ENCODE measurements at places on chromosomes 5 and 9. TPM values are rescaled to one million over a fixed set of nuclear protein-coding genes. Genes with fewer than 3 reads are reported as not detected.

- no peaks in the 10 kb centered on the region for H3K27me3 ChIP-seq
- H3K4me3 ChIP-seq: no peak overlapping the region
- no peak overlapping the region for H3K27ac ChIP-seq
- DNase-seq: peak; percentile 63
- H3K36me3 ChIP-seq: no peaks in the 10 kb centered on the region
Observed at GRCh38 chr5:91361055-91361701, 21.9 kb downstream of the ARRDC3 start.

DNA sequence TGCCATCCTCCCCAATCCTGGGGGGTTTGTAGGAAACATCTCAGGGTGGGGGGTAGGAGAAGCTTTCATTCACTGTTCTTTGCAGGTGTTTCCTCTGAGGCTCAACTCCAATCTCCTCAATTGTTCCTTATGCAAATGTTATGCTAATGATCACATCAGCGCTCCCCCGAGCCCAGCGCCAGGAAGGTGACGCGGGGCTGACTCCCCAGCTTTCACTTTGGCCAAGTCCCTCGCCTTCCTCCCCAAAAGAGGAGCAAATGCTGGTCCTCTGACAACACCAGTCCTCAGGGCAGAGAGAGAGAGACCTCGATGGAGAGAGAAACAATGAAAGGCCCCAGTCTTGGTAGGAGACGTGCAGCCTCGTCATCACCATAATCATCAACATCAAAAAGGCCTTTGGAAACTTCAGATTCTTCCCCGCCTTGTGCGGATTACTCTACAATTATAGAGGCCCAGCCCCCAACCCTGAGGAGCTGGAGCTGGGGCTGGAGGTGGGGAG is 39.1 kb downstream of the PCDH1 start:
- no peaks in the 10 kb centered on the region for H3K27me3 ChIP-seq
- peaks cover 42% of the 10 kb centered on the region for H3K4me1 ChIP-seq
- H3K4me3 ChIP-seq: no peak overlapping the region
- peak; percentile 20 for DNase-seq
- H3K36me3 ChIP-seq: no peaks in the 10 kb centered on the region

- H3K4me3 ChIP-seq: no peak overlapping the region
- no peaks in the 10 kb centered on the region for H3K36me3 ChIP-seq
- no peak for DNase-seq
- peaks cover 8% of the 10 kb centered on the region for H3K4me1 ChIP-seq
- no peaks in the 10 kb centered on the region for H3K27me3 ChIP-seq
- H3K27ac ChIP-seq: no peak overlapping the region
Observed at GRCh38 chr5:151869843-151870242, 54.8 kb downstream of the GLRA1 start.

GRCh38 chr5:145495741-145496140 is 339.4 kb downstream of the PRELID2 start:
- H3K27ac ChIP-seq: peak overlapping the region; percentile 18
- no peak overlapping the region for H3K4me3 ChIP-seq
- peak; percentile 91 for DNase-seq
- no peaks in the 10 kb centered on the region for H3K36me3 ChIP-seq

GRCh38 chr5:171149333-171149732 is 159.7 kb upstream of the TLX3 start:
- H3K36me3 ChIP-seq: no peaks in the 10 kb centered on the region
- H3K27ac ChIP-seq: no peak overlapping the region
- no peaks in the 10 kb centered on the region for H3K27me3 ChIP-seq
- H3K4me1 ChIP-seq: no peaks in the 10 kb centered on the region

- H3K4me3 ChIP-seq: no peak overlapping the region
- peaks cover 3% of the 10 kb centered on the region for H3K4me1 ChIP-seq
- H3K36me3 ChIP-seq: no peaks in the 10 kb centered on the region
- H3K27me3 ChIP-seq: no peaks in the 10 kb centered on the region
Observed at GRCh38 chr9:121210536-121210935, 8.9 kb upstream of the RAB14 start.

GRCh38 chr5:103881560-103881959 is 319.0 kb upstream of the NUDT12 start:
- H3K36me3 ChIP-seq: no peaks in the 10 kb centered on the region
- no peaks in the 10 kb centered on the region for H3K4me1 ChIP-seq
- no peak for DNase-seq
- no peak overlapping the region for H3K4me3 ChIP-seq
- H3K27ac ChIP-seq: no peak overlapping the region
- H3K27me3 ChIP-seq: no peaks in the 10 kb centered on the region

GRCh38 chr5:164335837-164336236 is 830.4 kb downstream of the MAT2B start:
- no peaks in the 10 kb centered on the region for H3K36me3 ChIP-seq
- peak overlapping the region; percentile 75 for H3K27ac ChIP-seq
- no peaks in the 10 kb centered on the region for H3K27me3 ChIP-seq
- H3K4me1 ChIP-seq: peaks cover 13% of the 10 kb centered on the region

- H3K36me3 ChIP-seq: no peaks in the 10 kb centered on the region
- no peak overlapping the region for H3K27ac ChIP-seq
Observed at GRCh38 chr9:114424126-114424525, 36.3 kb upstream of the AKNA start.

DNA sequence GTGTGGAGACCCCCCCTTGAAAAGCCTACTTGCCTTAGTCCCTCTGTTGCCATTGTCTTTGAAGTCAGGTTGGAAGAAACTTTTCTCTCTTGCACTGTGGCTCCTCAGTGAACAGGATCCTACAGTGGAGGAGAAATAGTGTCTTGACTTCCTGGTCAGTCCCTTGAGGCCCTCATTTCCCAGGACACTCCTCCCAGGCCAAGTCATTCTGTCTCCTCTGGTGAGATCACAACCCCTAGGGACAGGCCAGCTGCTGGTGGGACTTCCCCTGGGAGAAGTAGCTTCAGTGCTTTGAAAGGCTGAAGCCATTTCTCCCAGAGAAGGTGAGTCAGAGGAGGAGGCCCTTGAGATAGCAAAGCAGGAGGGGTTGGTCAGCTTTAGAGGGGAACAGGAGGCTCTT is 10.1 kb upstream of the GRIA1 start:
- no peaks in the 10 kb centered on the region for H3K4me1 ChIP-seq
- no peak overlapping the region for H3K27ac ChIP-seq
- no peaks in the 10 kb centered on the region for H3K36me3 ChIP-seq
- H3K4me3 ChIP-seq: no peak overlapping the region
- no peaks in the 10 kb centered on the region for H3K27me3 ChIP-seq
- no peak for DNase-seq

DNA sequence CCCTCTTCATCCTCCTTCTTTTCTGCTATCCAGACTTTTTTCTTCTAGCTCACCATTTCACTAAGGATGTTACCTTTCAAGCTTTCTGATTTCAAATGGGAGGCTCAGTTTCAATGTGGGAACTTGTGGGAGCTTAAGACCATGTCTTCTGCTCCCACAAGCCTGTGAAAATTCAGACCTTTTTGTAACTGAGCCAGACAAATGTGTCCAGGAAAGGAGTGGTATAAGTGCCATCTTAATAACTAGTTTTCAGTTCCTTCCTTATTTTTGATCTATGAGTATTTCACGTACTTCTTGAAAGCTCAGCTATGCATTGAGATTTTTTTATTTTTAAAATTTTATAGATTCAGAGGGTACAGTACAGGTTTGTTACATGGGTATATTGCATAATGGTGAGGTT is 4.6 kb upstream of the ERCC6L2 start:
- H3K36me3 ChIP-seq: no peaks in the 10 kb centered on the region
- no peak overlapping the region for H3K27ac ChIP-seq
- peaks cover 7% of the 10 kb centered on the region for H3K4me1 ChIP-seq
- H3K27me3 ChIP-seq: no peaks in the 10 kb centered on the region
- no peak for DNase-seq
- no peak overlapping the region for H3K4me3 ChIP-seq

- H3K36me3 ChIP-seq: no peaks in the 10 kb centered on the region
- no peaks in the 10 kb centered on the region for H3K27me3 ChIP-seq
- H3K4me1 ChIP-seq: peaks cover 4% of the 10 kb centered on the region
- H3K4me3 ChIP-seq: no peak overlapping the region
- DNase-seq: no peak
Observed at GRCh38 chr9:27457445-27457844, 66.6 kb upstream of the IFNK start.

GRCh38 chr9:78982849-78983248 is 588.9 kb upstream of the TLE4 start:
- H3K27ac ChIP-seq: no peak overlapping the region
- no peak overlapping the region for H3K4me3 ChIP-seq
- no peaks in the 10 kb centered on the region for H3K27me3 ChIP-seq

DNA sequence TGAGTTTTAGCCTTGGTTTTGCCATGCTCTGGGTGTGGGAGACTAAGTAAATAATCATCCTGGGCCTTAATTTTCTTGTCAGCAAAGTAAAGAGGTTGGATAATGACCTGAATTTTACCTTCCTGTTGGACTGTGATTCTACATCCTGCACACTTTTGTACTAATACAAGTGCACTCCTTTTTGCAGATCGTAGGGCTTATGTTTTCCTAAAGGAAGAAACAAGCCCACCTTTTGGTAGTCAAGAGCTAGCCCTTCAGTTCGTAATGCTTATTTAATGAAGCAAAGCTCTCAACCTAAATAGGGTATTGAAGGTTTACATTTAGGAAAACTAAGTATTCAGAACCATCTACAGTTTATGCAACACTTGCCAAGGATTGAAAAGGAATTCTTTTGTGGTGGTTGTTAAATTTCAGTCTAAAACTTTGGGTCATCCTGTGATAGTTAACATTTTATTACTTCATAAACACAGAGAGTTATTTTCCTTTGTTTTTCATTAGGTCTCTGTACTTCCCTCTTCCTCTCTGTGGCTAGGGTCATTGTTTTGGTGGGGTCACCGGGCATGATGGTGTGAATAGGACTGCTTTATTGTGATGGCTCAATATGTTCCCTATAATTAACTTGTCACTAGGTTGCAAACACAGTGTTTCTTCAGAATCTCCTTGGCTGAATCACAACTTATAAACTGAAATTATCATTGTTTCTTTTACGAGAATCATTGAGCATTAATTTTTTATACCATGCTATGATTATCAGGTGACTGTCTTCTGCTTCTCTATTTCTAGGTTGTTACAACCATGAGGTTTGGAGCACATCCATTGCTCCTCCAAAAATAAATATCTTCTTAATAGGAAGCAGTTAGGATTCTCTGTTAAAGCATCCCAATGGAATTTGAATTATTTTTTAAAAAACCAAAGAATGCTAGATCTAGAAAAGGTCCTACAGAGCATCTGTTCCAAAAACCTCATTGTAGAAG is 28.5 kb downstream of the SPINK5 start:
- DNase-seq: peak; percentile 9
- H3K36me3 ChIP-seq: no peaks in the 10 kb centered on the region

- DNase-seq: no peak
- H3K4me1 ChIP-seq: no peaks in the 10 kb centered on the region
Observed at GRCh38 chr5:9514968-9515367, 30.9 kb downstream of the SEMA5A start.

- H3K36me3 ChIP-seq: peaks cover 32% of the 10 kb centered on the region
- H3K27me3 ChIP-seq: no peaks in the 10 kb centered on the region
- no peak overlapping the region for H3K4me3 ChIP-seq
- peaks cover 29% of the 10 kb centered on the region for H3K4me1 ChIP-seq
Observed at GRCh38 chr9:2809692-2810419, 34.0 kb downstream of the PUM3 start.

- no peaks in the 10 kb centered on the region for H3K36me3 ChIP-seq
- no peak overlapping the region for H3K27ac ChIP-seq
- no peak overlapping the region for H3K4me3 ChIP-seq
- DNase-seq: no peak
Observed at GRCh38 chr5:437281-437771, 5.7 kb upstream of the EXOC3 start.

- no peak overlapping the region for H3K4me3 ChIP-seq
- H3K27ac ChIP-seq: no peak overlapping the region
- no peaks in the 10 kb centered on the region for H3K36me3 ChIP-seq
- H3K27me3 ChIP-seq: no peaks in the 10 kb centered on the region
Observed at GRCh38 chr5:156779436-156779835, 70.7 kb upstream of the PPP1R2B start.

GRCh38 chr5:177610770-177611445 is 11.0 kb downstream of the B4GALT7 start:
- no peaks in the 10 kb centered on the region for H3K36me3 ChIP-seq
- DNase-seq: no peak
- peaks cover 5% of the 10 kb centered on the region for H3K4me1 ChIP-seq
- H3K27ac ChIP-seq: no peak overlapping the region
- H3K4me3 ChIP-seq: no peak overlapping the region

MCCC2 gene
- 30.2 TPM for total RNA-seq

SLC25A2 gene
- total RNA-seq: 0.25 TPM

NOXA1 gene
- total RNA-seq: 0.50 TPM

PDE6A gene
- 0.17 TPM for total RNA-seq

UNC5A gene
- total RNA-seq: 0.70 TPM

DNAJB5 gene
- total RNA-seq: 27.3 TPM

PLEKHG4B gene
- 6.1 TPM for total RNA-seq

Measured in astrocyte (in vitro differentiated cells and primary cell).